Mesothelial cell of epicardium (in vitro differentiated cells): ENCODE measurements at places on chromosomes 11 and 22. TPM values are rescaled to one million over a fixed set of nuclear protein-coding genes. Genes with fewer than 3 reads are reported as not detected.

The OOSP1 gene
- total RNA-seq: not detected in 3 replicates

DNA sequence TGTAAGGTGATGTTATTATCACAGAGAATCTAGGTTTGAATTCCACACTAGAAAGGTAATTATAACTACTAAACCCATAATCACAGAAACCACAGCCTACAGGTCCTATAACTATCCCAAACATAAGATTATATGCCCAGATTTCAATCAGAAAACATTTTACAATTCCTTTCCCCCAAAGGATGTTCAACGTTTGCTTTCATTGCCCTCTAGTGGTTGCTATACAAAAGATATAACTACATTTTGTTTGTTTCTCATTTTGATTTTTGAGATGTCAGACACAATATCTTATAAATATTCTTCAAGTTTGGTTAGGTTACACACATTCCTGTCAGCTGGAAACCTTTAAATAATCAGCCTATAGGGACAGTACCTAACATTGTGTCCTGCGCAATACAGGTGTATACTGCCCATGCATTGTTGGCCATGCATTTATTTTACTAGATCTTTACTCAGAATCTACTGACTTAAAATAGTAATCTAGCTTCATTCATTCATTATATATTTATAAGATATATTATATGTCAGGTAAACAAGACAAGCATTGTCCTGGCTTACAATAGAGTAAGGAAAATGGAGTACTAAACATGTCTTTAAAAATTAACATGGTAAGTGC is 530.5 kb upstream of the CCDC90B start:
- no peak overlapping the region for H3K27ac ChIP-seq
- H3K4me1 ChIP-seq: peaks cover 3% of the 10 kb centered on the region
- no peak overlapping the region for H3K4me3 ChIP-seq
- no peaks in the 10 kb centered on the region for H3K36me3 ChIP-seq

DNA sequence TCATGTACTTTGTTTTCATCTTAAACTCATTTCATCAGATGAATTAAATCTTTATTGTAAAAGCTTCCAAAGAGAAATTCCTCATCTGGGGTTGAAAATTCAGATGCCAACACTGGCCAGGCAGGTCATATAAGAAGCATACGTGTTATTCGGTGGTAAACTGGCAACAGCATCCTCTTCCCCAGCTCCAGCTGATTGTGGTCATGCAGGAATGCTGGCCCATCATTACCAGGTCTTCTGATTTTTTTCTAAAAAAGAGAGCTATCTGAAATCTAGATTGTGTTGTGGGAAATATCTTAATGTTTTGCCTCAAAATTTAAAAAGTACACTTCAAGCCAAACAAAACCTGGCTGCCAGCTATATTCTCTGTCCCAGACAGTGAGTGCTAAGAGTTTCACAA is 53.6 kb downstream of the ARFGAP2 start:
- no peak overlapping the region for H3K4me3 ChIP-seq
- no peaks in the 10 kb centered on the region for H3K27me3 ChIP-seq
- H3K36me3 ChIP-seq: peaks cover 2% of the 10 kb centered on the region
- DNase-seq: no peak

- H3K27me3 ChIP-seq: no peaks in the 10 kb centered on the region
- no peak overlapping the region for H3K27ac ChIP-seq
- H3K4me3 ChIP-seq: no peak overlapping the region
- peaks cover 5% of the 10 kb centered on the region for H3K4me1 ChIP-seq
- DNase-seq: no peak
- H3K36me3 ChIP-seq: peaks cover 17% of the 10 kb centered on the region
Measured at GRCh38 chr11:88246696-88247095, 71.5 kb upstream of the RAB38 start.
